HuH-7 (cell line): ENCODE measurements at places on chromosomes 2 and 18.
A peak's percentile ranks its signal among the peaks of the same experiment; 100 is the strongest.

DNA sequence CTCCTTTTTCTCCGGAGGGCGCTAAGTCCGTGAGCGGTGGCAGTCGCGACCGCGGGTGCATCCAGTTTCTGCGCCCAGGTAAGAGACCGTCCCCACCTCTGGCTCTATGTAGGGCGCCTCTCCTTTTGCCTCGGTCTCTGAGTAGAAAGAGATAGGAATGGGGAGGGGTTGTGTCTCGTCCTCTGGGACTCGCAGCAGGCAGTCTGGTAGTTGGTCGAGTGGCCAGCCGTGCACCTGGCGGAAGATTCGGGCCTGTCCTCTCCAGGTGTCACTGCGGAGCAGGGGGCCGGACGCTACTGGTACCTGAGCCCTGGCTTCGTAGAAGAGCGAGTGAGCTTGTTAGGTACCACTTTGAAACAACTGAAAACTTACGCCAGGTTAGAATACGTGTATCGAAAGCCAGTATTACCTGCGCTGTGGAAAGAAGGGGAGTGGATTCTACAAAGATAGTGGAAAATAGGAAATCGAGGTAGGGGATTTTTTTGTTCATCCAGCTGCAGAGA lies 403 bp downstream of the MAP2 start:
- peak; percentile 12 for DNase-seq

DNA sequence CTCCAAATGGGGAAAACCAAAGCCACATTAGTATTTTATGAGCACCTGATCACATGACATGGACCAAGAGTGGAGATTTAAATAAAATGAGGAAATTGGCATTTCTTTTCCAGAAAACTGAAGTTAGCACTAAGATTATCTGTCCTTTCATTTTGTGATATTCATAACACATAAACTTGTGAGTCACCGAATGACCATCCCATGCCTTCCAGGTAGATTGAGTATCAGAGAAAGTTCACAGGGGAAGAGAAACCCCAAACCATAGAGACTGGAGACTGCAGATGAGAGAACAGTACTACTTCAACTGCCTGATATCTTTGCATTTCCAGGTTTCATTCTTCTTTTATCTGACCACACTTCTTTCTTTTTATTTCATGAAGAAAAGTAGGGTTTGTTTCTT lies 176.3 kb upstream of the LRP1B start:
- DNase-seq: no peak

- DNase-seq: no peak
Measured at GRCh38 chr2:22486343-22486742, 898.6 kb upstream of the KLHL29 start.

DNA sequence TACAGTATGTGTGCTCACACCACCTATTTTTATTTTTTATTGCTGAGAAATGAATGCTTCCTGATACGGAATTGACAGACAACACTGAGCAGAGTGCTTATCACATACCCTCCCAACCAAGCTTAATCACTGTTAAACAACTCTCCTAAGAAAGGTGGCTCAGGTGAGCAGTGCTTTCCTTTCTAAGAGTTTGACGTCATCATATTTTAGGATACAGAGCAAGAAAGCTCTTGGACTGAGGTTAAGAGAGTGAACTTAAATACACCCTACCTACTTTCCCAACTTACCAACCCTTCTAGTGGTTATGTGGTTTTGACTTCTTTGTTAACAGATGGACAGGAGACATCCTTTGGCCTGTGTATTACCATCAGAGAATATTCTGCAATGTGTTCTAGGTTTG lies 101.2 kb downstream of the NRXN1 start:
- no peak for DNase-seq

- no peak for DNase-seq
Measured at GRCh38 chr2:83058683-83059082, 1400.4 kb downstream of the SUCLG1 start.

- DNase-seq: peak; percentile 79
Measured at GRCh38 chr2:235779444-235779896, 285.6 kb downstream of the AGAP1 start.

- DNase-seq: no peak
Measured at GRCh38 chr2:26682155-26682554, 10.4 kb upstream of the KCNK3 start.

DNA sequence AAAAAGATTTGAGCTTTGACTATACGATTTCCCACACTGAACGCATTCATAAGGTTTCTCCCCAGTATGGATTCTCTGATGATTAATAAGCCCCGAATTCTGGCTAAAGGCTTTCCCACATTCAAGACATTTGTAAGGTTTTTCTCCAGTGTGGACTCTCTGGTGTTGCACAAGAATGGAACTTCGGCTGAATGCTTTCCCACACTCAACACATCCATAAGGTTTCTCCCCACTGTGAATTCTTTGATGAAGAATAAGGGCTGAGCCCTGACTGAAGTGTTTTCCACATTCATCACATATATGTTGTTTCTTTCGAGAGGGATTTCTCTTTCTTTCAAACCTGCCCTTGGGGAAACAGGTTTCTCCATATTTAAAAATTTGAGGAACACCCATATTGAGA lies 6.9 kb downstream of the ZNF24 start:
- DNase-seq: no peak

DNA sequence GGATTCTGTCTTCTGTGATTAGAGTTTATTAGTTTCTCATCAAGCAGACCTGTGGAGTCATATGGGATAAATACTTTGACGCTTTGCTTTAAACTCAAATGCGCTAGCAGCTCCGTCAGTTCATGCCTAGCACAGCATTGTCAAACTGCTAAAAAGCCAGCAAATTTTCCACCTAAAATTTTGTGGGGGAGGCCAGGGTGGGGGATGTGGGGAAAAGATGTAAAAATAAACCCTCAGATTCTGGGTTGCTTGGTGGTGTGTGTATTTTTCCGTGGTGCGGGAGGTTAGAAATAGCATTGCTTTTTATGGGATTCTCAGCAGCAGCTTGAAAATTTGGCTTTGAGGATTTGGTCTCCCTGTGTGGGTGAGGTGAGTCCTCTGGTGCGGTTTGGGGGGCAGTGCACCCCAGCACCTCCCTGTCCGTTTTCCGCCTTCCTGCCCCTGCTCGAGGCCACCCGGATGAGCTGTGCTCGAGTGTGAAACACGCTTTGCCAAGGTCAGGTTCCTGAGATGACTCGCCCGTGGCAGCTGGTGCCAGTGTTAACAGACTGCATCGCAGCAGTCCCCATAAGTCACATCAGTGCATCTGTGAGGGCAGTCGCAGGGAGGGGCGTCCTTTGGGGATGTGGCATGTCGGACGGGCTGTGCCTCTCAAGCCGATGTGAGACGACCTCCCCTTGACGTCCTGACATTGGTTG lies 65.9 kb downstream of the LDLRAD4 start:
- DNase-seq: no peak

- no peak for DNase-seq
Measured at GRCh38 chr2:172647439-172647838, 88.2 kb upstream of the RAPGEF4 start.

DNA sequence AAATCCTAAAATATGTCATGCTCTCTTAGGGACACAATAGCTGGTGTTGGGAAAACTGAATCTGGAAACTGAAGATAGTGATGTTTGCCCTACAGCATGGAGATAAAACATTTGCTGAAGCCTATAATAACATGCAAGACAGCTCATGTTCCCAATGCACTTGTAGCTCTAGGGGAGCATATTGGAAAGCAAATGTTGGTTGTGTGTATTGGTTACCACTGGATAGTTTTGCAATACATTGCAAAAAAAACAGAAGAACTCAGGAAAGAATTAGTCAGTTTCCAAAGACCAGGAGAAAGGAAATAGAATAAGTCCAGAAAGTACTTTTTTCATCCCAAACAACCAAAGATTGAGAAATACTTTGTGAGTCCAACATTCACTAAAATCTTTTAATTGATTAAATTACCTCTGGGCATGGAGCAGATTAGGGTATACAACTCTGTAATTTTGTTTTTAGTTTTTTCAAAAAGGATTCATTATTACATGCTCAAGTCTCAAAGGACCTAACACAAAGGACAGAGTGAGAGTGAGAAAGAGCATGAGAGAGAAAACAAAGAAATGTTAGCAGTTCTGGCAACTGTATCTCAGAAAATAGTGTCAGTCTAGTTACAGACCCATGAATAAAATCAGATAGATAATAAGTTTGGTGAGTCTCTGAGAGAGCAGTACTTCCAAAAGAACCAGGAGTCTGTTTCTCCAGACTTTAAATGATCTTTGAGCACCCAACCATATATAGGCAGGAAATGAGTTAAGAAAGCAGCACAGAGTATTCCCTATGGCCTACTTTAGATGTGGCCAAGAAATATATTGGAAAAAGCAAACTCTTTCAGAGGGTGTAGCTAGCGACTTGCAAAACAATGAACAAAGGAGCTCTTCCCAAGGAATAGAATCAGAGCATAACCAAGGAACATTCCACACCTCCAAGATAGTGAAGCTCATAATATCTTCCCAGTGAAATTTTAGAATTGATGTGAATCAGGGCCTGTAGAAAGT lies 36.6 kb upstream of the COL3A1 start:
- DNase-seq: peak; percentile 15
